ENCODE measurements at places on chromosomes 2 and 18.

GRCh38 chr2:74515981-74516633 lies 1.9 kb downstream of the TLX2 start:
- no peak for DNase-seq

- DNase-seq: no peak
Measured at GRCh38 chr18:42039396-42039795, 84.4 kb downstream of the PIK3C3 start.

DNA sequence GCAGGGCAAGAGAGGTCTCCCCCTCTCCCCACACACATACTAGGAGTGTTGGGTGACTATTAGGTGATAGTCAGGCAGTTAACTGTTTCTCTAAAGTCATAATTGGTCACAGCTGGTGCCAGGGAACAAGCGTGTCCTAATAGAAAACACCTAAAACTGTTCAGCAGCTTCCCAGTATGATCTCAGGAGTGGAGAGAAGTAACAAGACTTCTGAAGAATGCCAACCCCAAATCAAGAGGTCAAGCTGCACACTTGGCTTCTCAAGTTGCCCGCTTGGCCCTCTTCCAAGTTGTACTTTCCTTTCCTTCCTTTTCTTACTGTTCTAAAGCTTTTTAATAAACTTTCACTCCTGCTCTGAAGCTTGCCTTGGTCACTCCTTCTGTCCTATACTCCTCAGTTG lies 22.4 kb upstream of the STAT1 start:
- DNase-seq: no peak

- no peak for DNase-seq
Measured at GRCh38 chr2:27988306-27988705, 97.8 kb downstream of the BABAM2 start.

DNA sequence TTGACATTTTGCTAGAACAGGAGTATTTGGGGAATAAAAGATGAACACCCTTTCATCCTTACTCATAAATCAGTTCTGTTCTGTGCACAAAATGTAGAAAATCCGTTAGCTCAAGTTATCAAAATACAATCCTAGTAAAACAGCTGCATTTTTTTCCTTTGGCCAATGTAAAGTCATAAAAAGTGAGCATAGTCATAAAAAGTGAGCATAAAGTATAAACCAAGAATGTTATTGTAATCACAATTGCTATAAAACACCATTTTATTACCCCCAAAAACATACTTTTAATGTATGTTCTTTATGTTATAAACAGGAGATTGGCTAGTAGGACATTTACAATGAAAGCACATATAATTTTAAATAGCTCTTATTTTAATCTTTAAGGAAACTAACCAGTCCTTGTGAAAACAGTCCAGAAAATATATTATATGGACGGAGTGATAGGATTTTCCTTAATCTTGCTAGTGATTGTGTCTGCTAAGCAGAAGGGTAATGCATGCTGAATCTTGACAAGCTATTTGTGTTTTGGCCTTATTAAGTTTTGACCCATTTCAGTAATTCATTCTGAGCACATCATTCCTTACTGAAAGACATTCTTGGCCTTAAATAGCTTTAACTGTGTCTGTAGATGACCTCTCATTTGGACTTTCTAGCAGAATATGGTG lies 891.8 kb downstream of the DSC3 start:
- DNase-seq: no peak

DNA sequence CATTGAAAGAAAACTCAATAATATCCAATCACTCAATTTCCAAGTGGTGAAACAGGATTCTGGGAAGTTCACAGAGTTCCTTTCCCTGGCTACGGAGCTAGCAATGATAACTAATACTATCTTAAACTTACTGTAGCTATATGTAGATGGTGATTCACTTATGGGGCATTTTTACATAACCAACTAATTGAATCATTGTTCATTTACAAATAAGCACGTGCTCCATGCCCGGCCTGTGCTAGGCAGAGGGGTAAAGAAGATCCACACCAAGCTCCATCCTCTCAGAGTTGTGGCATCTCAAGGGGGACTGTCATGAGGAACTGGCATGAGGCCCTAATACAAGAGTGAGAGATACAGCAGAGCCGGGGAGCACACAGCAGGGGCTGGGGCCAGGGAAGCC lies 176.3 kb downstream of the ANKRD30B start:
- DNase-seq: peak; percentile 1

DNA sequence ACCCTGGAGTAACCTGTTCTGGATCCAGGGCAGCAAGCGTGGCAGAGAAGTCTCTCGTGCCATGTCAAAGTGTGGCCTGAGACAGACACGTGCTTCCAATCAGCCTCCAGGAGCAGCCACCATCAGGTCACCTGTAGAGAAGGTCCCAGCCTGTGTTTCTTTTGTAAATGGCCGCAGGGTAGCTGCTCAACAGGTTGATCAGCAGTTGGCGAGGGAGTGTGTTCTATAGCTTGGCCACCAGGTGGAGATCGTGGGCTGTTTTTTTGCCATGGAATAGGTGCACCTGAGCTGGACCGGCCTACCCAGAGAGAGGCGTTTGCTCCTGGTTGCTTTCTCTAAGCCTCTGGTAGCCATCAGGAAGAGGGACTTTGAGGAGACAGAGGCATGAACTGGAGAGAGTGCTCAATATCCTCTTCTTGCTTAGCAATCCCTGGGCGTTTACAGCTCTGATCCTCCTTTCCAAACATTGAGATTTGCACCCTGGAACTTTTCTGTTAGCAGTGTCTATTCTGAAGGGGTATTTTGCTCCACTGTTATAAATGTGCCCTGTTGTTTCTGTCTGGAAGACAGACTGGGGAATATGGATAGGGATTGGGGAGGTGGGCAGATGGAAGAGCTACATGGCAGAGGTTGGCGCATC lies 34.2 kb upstream of the EN1 start:
- DNase-seq: peak; percentile 60

DNA sequence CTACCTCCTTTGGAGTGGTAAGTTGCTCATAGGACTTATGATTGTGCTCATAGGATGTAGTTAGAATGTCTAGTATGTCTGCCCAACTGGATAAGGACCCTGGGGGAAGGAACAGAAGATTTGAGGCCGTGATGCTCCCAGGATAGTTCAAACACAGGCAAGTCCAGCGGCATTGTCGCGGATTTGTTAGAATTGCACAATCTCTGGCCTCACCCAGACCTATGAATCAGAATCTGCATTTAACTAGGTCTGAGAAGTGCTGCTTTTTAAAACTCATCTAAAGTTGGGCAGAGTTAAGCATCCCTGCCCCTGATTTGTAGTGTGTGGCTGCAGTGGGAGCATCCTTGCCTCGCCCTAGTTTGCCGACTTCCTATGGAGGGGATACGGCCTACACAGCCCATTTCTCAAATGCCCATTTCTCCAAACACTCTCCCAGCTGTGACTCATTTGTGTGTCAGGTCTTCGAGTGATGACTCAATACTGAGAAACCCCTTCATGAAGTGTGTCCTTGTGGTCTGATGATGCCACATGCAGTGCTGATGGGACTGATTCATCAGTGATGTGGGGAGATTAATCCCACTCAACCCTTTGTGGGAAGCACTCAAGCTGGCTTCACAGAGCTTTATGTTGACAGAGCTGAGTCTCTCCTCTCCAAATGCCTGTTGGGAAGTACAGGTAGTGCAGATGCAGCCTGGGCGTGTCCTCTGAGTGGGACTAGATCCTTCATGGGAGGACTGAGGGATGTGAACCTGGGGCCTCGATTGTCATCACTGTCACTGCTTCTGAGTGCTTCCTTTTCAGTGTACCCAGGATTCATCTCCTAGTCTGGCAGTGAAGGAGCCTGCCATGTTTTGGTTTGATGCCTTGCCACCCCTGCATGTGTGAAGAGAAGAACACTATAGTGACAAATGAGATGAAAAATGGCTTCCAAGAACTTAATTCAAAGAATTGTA lies 18.7 kb downstream of the SMIM21 start:
- DNase-seq: peak; percentile 88

GRCh38 chr2:68878071-68878711 lies 7.0 kb upstream of the BMP10 start:
- no peak for DNase-seq

DNA sequence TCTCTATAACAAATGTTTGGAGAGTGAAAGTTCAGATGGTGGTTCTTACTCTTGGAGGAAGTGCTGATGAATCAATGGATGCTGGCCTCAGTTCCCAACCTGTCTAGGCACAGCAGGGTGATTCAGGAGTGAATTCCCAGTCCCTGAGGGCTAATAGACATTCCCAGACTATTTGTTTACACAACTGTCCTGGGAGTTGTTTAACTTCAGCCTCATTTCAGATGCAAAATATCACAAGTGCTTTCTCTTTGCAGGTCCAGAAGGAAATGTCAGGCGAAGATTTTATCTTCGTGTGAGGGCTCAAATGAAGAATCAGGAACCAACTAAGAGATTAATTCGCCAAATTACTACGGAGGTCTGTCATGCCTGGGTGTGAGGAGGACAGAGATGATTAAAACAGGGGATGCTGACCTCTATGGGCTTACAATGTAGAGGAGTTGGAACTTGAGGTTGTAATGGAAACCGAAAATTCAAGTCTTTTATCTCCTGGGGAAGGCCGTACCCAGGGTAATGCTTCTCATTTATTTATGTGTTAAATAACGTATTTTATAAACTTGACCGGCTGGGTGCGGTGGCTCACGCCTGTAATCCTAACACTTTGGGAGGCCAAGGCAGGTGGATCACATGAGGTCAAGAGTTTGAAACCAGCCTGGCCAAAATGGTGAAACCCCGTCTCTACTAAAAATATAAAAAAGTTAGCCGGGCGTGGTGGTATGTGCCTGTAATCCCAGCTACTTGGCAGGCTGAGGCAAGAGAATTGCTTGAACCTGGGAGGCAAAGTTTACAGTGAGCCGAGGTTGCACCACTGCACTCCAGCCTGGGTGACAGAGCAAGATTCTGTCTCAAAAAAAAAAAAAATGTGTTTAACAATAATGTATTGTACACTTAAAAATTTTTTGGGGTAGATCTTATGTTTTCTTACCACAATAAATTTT lies 38.7 kb upstream of the SLC1A4 start:
- no peak for DNase-seq

DNA sequence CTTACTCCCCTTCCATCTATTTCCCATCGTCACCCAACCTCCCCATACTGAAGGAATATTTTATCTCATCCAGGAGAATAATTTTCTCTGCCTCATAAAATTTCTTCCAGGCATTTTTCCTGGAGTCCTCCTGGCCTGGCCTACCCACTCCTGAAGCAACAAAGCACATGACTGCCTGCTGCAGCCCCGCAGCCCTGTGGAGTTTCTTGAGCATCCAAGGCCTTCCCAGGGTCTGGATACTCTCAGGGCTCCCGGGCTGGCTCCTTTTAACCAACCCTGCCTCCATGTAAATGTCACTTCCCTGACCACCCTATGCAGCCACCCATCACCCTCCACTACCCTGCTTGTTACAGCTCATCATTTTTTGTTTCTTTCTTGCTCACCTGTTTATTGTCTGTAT lies 64.0 kb downstream of the CDH20 start:
- DNase-seq: no peak

GRCh38 chr2:37180006-37180639 lies 8.3 kb downstream of the SULT6B1 start:
- DNase-seq: peak; percentile 68

DNA sequence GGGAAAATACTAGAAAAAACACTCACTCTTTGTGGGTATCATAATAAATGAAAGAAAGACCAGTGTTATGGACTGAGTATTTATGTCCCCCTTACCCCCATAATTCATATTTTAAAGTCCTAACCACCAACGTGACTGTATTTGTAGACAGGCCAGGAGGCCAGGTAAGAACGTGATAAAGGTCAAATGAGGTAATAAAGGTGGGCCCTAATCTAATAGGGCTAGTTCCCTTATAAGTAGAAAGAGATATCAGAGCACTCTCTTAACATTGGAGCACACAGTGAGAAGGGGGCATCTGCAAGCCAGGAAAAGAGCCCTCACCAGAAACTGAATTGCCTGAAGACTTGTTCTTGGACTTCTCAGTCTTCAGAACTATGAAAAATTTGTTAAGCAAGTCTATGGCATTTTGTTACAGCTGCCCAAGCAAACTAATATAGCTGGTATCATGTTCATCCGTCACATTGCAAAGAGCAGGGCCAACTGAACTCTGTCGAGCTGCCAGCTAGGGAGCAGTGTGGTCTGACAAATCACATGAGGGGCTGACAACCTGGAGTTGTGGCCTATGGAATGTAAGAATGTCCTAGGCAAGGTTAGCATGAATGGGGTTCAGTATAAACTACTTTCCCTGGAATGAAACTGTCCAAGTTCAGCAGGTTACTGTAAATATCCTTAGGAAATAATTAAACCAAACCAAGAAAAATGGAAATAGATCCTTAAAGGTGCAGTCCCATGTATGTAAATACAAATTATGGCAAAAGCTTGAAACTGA lies 280.9 kb downstream of the ZNF385B start:
- no peak for DNase-seq

GRCh38 chr2:181805228-181806038 lies 86.1 kb upstream of the ITPRID2 start:
- peak; percentile 61 for DNase-seq

GRCh38 chr2:172513935-172514586 lies 41.8 kb upstream of the PDK1 start:
- DNase-seq: no peak

GRCh38 chr2:100416935-100417710 lies at the start of gene CHST10:
Gene CHST10 (minus strand): TSS chr2:100417668. CDS start chr2:100406675, 10,993 bp downstream.
- peak; percentile 85 for DNase-seq

GRCh38 chr2:235279965-235280364 lies 213.9 kb upstream of the AGAP1 start:
- no peak for DNase-seq

GRCh38 chr2:179460181-179460929 lies 195.7 kb upstream of the SESTD1 start:
- DNase-seq: peak; percentile 79

DNA sequence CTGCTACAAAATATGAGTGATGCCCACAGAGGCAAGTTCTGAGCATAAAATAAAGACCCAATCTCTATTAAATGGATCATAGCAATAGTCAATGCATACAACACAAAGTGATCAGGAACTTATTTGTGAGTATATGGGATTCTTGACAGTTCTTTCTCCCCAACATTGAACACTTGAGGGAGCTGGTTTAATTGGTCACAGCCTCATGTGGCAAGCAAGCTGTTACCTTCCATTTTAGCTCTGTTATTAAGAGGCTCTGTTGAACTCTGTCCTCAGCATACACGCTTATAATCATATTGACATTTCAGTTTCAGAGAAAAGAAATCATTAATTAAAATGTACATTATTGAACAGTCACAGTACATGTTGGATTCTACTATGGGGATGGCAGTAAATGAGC lies 37.6 kb upstream of the PAX3 start:
- no peak for DNase-seq

GRCh38 chr18:48997985-48998831 lies 47.4 kb upstream of the SMAD7 start:
- peak; percentile 93 for DNase-seq

GRCh38 chr2:6493266-6493665 lies 372.4 kb downstream of the CMPK2 start:
- no peak for DNase-seq

DNA sequence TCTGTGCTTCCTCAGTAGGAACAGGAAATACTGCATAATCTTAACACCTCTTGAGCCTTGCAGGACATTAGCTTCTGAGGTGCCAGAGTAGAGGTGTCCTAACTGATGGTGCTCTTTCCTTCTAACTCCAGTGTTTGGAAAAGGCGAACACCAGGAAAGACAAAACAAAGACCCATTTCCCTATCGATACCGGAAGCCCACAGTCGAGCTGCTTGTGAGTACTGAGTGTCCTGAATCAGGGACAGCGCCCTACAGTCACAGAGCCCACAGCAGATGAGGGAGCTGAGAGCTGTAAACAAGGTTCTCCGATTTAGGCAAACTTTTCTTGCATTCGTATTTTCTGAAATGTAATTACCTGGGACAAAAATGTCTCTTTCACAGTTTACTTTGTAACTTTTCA lies 50.7 kb downstream of the SLC14A2 start:
- no peak for DNase-seq

Data from adipocyte (in vitro differentiated cells).